ENCODE measurements at places on chromosomes 4 and X.

DNA sequence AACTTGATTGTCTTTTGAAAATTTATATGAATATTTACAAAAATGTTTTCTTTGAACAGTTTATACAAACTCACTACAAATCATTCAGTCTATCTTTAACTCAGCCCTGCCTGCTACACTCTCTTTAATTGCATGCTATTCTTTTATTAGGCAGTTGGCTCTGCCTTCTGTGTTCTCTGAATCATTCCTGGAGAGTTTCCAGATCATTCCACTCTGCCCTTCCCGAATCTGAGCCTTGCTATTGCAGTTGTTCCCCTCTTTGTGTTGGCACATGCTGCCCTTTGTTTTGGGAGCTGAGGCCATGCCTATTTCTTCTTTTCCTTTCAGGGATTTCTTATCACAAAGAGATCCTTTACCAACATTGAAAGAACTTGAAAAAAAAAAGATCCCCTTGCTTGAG lies 8.7 kb upstream of the TECRL start:
- no peak for DNase-seq

DNA sequence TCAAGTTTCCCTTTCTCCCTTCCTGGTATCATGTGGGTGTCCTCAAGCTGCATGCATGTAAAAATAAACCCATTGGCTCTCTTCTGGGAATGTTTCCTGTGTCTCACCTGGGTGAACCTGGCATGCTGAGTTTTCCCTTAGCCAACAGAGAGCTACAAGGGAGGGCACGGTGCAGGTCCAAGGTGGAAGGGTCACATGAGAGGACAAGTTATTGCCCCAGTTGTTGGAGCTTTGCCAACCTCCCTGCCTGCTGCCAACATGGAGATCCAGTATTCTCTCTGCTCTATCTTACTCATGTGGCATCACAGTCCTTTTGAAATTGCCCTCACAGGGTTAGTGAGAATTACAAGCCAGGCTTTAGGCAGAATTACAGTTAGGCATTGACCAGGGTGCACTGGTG lies 196.1 kb upstream of the GYPA start:
- no peak for DNase-seq

GRCh38 chr4:168248176-168248710 lies 70.3 kb downstream of the DDX60 start:
- no peak for DNase-seq

DNA sequence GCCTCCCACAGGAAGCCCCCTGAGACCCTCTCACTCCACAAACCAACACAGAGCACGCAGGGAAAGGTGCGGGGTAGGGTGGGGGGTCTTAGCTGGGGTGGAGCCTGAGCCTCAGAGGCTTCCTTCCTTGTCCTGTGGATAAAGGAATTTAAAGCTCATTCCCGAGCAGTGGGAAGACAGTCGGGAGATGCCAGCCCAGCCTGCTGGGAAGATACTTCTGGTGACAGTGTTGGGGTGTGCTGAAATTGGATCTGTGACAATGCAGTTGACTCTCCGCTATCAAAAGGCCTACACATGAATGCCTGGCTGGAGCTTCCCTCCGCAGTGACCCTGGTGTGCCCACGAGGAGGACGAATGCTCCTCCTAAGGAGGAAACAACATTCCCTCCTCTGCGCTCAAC lies 45.5 kb downstream of the JAKMIP1 start:
- no peak for DNase-seq

DNA sequence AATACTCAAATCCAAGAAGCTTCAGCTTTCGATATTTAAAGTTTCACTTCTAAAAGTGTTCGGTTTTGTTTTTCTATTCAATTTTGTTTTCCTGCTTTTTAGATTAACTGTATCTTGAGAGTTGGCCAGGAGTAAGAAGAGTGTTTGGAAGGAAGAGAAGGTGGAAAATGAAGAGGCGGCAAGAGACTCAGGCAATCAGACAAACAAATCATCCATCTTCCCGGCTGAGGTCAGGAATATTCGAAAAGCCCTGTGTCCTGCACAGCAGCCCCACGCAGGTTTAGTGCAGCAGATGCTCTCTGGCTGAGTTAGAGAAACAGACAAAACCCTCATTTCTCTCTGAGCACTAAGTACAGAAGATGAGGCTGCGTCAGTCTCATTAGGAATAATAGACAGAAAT lies 330.3 kb upstream of the NOCT start:
- DNase-seq = no peak

- DNase-seq = no peak
These were observed 94.8 kb downstream of the PSAPL1 start for GRCh38 chr4:7339751-7340552.

- no peak for DNase-seq
These were observed 147.9 kb downstream of the SLC4A4 start for GRCh38 chr4:71486550-71487343.

- no peak for DNase-seq
These were observed 9.5 kb downstream of the CLCN4 start for GRCh38 chrX:10166248-10166716.

- DNase-seq = no peak
These were observed 167.9 kb upstream of the GLRA2 start for GRCh38 chrX:14361435-14361834.

- DNase-seq = no peak
These were observed 128.6 kb downstream of the HTR2C start for GRCh38 chrX:114712466-114712865.

GRCh38 chrX:29947225-29947624 lies 268.1 kb upstream of the MAGEB2 start:
- no peak for DNase-seq

GRCh38 chrX:110210417-110211139 lies 107.3 kb downstream of the AMMECR1 start:
- DNase-seq = no peak

DNA sequence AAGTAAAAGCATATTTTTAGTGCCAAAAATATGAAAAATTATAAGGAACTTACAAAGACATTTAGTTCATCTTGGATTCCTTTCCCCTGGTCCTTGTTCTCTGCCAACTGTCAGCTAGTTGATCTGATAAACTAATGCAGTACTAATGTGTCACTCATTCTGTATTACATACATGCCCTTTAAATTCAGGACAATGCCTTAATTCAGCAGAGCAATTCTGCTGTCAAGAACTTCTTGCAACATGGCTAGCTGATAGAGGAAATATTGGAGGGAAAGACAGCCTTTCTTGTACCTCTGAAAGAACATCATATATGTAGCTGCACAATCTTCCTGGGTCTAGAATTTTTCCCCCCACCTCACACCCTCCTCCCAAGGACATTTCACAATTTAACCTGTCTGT lies 480.1 kb downstream of the RPA4 start:
- no peak for DNase-seq

DNA sequence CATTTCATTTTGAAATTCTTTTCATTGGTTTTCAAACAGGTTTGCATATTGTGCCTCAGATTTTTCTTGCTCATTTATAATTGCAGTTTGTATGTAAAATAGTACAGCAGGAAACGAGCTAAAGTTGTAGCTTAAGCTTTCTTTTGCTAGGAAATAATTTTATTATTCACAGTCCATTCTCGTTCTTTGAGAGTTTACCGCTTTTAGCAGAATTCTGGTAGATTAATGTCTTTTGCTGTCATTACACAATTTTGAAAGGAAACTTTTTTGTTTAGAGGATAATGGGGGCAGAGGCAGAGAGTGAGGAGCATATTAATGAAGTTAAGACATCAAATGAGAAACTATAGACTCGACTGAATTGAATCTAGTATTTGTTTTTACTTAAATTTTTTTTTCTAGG lies 10.5 kb downstream of the LSM6 start:
- DNase-seq = no peak

DNA sequence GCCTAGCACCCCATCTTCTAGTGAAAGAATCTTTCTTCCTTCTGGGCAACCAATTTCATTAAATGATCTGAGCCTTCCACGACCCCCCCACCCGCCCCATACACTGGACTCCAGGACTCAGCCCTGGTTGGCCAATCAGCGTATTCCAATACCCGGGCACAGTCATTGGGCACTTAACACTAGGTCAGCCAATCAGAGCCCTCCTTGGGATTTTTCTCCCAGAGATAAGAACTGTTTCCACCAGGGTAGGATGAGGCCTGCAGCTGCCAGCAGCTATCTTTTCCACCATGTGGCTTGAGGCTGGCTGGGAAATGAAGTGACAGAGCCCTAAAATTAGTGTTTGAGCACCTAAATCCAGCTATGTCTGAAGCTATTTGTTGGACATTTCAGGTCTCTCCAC lies 418.8 kb downstream of the BCOR start:
- DNase-seq = no peak

DNA sequence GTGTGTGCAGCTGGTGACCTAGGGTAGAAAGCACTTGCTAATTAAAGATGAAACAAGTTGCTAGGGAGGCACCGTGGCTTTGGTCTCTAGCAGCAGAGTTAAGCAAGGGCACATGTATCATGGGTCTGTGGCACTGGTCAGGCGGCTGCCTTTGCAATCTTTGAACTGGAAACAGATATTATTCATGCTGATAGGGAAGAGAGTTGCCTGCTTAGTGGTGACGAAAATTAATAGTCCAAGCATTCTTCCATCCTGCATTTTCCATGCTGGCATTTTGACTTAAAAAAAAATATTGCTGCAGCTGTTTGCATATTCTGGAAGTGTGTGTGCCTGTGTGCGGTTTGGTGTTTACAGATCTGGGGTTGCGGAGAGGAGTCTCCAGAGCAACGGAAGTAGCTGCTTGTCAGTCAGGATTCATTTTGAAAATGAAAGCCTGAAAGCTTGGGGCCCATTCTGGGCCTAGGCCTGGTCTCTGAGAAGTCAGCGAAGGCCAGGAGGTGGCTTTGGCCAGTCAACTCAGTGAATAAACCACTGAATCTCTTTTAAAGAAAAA lies 2.3 kb upstream of the SOWAHD start:
- DNase-seq = peak; percentile 20

- no peak for DNase-seq
These were observed 55.2 kb downstream of the CHST7 start for GRCh38 chrX:46628460-46629371.

GRCh38 chr4:166839615-166840251 lies 394.6 kb downstream of the SPOCK3 start:
- no peak for DNase-seq

GRCh38 chr4:185911556-185912064 lies 99.6 kb upstream of the SORBS2 start:
- no peak for DNase-seq

DNA sequence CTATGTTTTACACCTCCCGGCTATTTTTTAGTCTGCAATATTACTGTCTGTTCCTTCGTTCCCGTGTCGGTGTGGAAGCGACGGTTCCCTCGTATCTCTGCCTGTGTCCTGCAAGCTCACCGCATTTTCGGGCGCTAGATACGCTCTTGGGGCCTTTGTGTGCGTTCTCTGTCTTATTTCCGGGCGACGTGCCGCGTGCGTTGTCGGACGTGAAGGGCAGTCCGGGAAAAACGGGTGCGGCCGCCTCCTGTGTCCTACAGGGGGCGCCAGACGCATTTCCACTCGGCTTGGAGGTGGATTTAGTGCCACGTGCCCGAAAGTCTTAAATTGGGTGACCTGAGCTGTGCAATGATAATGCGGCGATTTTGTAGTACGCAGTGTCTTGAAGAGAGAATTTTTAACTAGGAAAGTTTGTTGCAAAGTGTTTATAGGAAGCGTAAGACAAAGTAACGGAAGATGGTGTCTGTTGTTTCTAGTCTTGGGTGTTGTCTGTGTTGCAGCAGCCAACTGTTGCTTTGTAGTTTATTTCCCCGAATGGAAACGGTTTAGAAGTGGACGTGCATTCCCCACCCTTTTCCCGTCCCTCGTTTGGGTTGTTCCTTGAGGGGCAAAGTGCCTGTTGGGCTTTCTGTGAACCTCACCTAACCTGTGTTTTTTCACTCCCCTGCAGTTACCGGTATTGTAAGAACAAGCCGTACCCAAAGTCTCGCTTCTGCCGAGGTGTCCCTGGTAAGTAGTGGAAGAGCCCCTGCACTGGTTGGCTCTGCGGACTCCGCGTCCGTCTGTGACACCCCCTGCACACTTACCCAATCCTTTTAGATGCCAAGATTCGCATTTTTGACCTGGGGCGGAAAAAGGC lies 720 bp downstream of the RPL10 start:
- peak; percentile 79 for DNase-seq

DNA sequence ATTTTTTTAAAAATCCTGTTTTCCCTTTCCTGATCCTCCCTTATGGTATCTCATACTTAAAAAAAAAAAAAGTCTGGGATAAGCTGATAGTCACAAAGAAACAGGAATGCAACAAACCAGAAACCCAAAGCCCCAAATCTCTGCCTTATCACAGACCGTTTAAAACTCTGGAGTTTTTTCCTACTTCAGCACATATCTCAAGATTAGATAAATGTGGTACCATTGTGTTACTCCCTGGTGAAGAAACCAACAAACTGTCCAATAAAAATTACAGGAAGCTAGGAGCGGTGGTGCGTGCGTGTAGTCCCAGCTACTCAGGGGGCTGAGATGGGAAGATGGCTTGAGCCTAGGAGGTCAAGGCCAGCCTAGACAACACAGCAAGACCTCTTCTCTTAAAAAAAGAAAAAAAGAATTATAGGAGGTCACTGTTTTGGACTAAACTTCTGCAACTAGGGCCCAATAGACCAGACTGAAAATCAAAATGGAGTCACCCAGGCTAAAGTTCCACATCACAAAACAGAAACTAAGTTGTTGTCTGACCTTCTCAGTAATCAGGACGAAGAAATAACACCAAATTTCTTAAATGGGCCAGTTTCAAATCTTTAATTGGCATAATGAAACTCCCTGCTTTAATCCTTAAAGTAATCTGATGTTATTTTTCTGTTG lies 51.9 kb downstream of the RBM47 start:
- no peak for DNase-seq

DNA sequence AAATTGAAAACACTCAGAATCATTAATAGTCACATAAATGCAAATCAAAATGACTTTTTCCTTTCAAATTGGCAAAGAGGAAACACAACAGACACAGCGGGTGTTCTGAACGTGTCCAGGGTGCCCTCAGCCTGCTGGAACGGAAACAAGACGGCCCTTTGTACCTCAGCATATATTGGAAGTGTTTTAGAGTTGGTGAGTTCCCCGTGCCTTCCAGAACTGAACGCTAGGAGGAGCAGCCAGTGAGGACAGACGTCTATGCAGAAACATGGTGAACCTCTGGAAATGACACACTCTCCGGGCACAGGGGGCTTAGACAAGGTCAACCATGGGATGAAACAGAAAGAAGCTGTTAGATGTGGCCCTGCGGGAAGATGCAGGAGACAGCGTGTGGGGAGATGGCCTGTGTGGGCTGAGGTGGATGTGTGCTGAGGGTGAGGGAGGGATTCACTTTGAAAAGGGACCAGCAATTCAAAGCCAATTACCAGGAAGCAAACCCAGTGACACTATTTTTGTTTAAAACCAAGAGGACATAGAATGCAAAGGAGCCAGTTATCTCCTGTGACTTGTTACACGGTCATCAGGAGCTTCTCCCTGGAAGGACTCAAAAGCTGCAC lies 40.4 kb downstream of the RNF212 start:
- DNase-seq = peak; percentile 33

DNA sequence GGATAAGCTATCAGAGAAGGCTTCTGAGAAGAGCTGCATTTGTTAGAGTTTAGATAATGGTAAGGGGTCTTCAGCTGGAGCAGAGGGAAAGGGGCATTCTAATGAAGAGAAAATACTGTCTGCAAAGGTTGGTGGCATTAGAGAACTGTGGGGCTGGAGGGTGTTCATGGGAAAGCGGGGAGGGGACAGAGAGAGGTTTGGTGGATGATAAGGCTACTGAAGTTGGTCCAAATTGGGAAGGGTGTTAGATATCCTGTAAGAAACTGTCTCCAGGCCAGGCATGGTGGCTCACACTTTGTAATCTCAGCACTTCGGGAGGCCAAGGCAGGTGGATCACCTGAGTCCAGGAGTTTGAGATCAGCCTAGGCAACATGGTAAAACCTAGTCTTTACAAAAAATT lies 59.9 kb downstream of the AFF1 start:
- no peak for DNase-seq

- no peak for DNase-seq
These were observed 5.8 kb downstream of the RPS6KA3 start for GRCh38 chrX:20260885-20261284.
